ENCODE measurements at places on chromosomes 6 and 20.

GRCh38 chr6:136212608-136213007 lies 37.5 kb downstream of the MTFR2 start:
- DNase-seq, result no peak

- no peak for DNase-seq
Measured at GRCh38 chr6:72425003-72425681, 196.7 kb upstream of the KCNQ5 start.

GRCh38 chr20:63049561-63050221 lies 42.9 kb upstream of the BHLHE23 start:
- no peak for DNase-seq

- no peak for DNase-seq
Measured at GRCh38 chr6:51260003-51260402, 441.3 kb downstream of the TFAP2B start.

DNA sequence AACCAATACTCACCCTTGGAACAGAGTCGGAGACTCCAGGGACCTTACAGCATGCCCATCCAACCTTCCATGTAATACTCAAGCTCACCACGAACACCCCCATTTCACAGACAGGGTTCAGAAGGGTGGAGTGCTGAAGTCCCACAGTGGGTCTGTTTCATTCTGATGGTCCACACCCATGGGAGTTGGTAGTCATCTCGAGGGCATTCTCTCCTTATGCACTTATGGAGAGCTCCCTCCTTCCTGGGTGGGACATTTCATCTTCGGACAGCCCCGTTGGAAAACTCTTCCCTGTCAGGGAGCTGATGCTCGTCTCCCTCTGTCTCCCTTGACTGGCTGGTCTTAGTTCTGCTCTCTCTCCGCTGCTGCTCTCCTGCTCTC lies 38.9 kb downstream of the COX4I2 start:
- no peak for DNase-seq

GRCh38 chr6:53327017-53327395 lies 21.7 kb downstream of the ELOVL5 start:
- no peak for DNase-seq

GRCh38 chr20:17565169-17565845 lies 4.6 kb upstream of the DSTN start:
- no peak for DNase-seq

GRCh38 chr6:87623248-87623647 lies 33.3 kb downstream of the ORC3 start:
- no peak for DNase-seq

DNA sequence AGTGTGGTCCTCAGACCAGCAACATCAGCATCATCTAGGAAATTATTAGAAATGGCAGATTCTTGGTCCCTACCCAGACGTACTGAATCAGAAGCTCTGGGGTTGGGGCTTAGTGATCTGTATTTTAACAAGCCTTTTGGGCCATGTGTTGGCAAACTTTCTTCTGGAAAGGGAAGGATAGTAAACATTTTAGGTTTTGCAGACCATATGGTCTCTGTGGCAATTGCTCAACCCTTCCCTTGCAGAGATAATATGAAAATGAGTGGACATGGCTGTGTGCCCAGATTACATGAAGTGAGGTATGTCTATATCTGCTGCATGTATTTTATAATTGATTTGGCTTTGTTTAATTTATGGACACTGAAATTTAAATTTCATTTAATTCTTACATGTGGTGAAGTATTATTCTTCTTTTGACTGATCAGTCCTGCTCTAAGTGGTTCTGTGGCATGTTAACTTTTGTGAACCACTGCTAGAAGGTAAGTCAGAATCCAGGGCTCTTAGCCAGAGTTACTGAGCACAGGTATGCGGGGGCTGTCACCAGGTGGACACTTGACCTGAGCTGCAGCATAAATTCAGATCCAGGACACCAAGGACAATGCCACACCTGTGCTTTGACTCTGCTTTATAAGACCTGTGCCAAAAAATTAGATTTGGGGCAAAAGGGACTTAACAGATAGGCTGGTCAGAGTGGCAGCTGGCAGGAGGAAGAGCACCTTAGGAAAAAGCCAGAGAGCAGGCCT lies 43.2 kb downstream of the LY86 start:
- DNase-seq, result no peak

DNA sequence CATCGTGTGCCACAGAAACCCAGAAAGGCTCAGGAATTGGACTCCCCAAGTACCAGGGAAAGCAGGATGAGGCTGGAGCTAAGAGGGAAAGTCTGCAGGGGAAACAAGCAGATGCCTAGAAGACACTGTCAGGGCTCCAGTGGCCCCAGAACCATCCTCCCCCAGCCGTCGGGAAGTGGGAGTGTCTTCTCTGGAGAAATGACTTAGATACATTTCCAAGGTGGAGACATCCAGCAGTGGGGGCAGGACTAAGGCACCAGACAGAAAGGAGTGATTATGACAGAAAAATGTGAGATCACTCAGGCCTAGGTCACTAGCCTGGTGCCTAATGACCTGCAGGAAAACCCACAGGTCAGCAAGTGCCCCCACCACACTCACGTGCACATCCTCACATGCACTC lies 36.0 kb upstream of the VSX1 start:
- no peak for DNase-seq

DNA sequence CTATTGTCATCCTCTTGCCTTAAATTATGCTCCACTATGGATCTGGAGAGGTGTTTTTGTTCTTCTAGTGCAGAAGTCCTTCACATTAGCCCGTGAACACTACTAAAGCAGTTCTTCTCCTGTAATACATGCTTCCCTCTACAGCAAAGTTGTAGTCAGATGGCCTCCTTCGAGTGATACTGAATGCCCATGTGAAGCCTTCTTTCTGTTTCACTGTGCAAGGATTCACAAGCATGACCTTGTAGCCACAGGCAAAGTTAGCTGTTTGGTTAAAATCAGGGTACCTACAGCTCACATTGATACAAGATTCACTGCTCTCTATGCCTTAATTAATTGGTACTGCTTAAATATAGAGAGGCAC lies 47.6 kb downstream of the ARHGAP18 start:
- DNase-seq, result no peak

DNA sequence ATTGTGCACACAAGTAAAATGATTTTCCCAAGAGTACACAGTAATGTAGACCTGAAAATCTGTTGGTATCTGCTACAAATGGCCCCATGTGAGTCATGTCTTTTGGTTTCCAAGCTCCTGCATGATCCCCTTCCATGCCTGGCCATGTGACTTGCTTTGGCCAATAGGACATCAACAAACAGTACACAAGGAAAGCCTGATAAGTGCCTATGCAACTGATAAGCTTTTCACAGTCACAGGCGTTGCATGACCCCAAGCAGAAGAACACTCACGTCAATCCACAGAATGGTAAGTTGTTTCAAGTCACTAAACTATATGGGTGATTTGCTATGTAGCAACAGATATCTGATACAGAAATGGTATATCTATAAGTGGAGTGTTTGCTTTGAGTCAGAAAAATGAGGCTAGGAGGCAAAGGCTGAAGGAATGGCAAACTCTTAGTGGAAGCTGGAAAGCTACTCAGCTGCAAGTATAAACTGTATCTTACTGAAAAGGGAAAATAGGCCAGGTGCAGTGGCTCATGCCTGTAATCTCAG lies 160.1 kb upstream of the BEND3 start:
- DNase-seq, result no peak

DNA sequence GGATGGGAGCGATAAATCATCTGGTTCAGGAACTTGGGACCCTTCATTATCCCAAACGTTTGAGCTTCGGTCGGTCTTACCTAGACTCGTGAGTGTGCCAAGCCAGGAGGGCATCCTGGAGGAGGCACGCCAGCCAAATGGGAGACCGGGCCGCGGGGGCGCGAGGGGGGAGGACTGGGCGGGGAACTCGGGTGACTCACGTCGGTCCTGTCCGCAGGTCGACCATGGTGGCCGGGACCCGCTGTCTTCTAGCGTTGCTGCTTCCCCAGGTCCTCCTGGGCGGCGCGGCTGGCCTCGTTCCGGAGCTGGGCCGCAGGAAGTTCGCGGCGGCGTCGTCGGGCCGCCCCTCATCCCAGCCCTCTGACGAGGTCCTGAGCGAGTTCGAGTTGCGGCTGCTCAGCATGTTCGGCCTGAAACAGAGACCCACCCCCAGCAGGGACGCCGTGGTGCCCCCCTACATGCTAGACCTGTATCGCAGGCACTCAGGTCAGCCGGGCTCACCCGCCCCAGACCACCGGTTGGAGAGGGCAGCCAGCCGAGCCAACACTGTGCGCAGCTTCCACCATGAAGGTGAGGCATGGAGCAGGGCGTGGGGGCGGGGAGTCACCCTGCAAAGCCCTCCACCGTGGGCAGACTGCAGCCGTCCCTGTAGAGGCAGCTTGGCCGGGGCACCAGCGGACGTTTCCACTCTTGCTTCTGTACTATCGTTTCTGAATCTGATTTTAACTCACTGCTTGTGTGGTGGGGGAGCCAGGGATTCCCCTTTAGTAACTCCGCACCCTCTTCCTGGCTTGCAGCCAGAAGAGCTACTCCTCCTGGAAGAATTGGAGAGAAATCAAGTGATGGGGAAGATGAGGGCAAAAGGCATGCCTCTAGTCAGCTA lies 2.7 kb downstream of the BMP2 start:
- DNase-seq, result peak; percentile 75

- no peak for DNase-seq
Measured at GRCh38 chr6:155088856-155089255, 93.7 kb downstream of the TIAM2 start.

GRCh38 chr6:2658788-2659187 lies 91.9 kb downstream of the MYLK4 start:
- no peak for DNase-seq

GRCh38 chr6:106538145-106538544 lies 91.2 kb downstream of the RTN4IP1 start:
- no peak for DNase-seq

DNA sequence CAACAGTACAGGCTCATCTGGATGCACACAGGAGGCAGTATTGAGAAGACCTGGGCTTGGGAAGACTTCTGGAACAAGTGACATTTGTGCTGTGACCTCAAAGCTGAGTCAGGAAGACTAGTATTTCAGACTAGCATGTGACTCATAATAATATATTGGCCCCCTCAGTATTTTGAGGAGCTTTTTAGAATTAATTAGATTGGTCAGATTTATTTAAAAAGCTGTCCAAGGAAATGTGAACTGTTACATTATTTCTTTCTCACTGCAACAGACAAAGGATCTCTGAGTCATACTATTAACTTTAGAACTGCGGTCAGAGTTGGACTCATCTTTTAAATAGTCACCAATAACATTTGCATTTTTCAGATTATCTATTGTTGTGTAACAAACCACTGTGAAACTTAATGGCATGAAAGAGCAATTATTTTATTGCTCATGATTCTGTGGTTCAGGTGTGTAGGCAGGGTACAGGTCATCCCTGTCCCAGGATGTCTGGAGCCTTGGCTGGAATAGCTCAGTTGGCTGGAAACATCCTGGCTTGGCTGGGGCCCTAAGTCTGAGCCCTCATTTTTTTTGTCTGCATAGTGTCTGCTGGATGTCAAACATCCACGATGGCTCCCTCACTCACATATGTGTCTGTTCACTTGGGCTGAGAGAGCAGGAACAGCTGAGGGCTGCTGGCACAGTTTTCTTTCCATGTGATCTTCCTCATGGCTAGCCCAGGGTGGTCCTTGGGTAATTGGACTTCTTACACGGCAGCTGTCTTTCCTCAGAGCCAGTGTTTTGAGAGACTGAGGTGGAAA lies 46.9 kb downstream of the MAP3K4 start:
- DNase-seq, result no peak

DNA sequence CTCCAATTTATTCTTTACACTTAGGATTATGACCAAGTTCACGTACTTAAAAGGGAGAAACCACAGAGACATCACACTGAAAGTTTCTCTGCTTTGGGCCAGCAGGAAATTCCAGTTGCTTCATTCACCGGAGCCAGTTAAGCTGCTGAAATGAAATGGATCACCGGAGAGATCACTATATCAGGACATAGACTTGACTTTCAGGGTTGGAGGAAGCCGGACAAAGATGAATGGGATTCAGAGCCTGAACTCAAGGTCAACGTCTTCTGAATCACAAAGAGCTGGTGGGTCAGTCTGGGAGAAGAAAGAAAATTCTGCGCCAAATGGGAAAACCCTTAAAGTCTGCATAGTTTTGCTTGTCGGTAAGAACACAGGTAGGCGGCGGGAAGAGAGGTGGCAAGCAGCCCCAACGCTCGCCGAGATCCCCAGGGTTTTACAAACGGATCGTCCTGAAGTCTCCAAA lies 81.9 kb upstream of the CCDC28A start:
- no peak for DNase-seq

DNA sequence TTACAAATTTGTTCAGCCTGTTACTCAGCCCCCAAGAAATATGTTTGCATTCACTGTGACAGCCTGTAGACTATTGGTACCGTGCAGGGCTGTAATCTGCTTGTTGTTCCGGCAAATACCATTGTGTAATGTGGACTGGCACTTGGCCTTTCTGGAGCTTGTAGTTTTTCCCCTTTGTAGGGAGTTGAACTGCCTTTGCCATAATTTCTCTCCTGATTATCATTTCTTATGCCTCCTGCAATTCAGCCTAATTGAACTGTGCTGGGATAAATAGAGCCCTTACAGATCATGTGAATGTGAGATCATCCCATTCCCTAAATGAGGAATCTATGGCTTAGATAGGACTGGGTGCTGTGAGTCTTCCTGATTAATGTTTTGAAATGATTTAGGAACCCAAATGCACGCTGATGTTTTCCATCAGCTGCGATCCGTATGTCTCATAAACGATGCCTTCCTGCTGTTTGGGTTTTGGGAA lies 185.1 kb downstream of the JARID2 start:
- no peak for DNase-seq

GRCh38 chr6:12602951-12603672 lies 113.5 kb upstream of the PHACTR1 start:
- DNase-seq, result no peak

- no peak for DNase-seq
Measured at GRCh38 chr20:3934624-3935023, 45.4 kb downstream of the PANK2 start.

DNA sequence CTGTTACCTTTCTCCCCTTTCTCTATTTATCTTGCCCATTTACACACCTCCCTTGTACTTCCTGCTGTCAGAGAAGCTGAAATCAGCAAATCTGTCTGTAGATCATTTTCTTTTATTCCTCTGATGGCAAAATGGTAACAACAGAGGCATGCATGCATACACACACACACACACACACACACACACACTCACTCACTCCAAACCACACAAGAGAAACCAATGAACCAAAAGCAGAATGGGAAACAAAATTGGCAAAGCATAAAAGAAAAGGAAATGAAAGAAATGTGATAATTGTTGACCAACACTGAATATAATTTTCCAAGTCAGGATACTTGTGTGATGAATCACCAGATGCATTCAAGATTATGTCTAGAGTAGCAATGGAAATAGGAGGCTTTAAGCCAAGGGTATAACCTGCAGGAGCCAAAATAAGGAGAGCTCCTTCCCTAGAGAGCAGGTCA lies 172.4 kb downstream of the PLCB4 start:
- no peak for DNase-seq
